ENCODE measurements at places on chromosomes 11 and 22. TPM values are rescaled to one million over a fixed set of nuclear protein-coding genes. Genes with fewer than 3 reads are reported as not detected.

GRCh38 chr11:79436919-79437277, 3.9 kb downstream of the TENM4 start:
- DNase-seq = no peak

DNA sequence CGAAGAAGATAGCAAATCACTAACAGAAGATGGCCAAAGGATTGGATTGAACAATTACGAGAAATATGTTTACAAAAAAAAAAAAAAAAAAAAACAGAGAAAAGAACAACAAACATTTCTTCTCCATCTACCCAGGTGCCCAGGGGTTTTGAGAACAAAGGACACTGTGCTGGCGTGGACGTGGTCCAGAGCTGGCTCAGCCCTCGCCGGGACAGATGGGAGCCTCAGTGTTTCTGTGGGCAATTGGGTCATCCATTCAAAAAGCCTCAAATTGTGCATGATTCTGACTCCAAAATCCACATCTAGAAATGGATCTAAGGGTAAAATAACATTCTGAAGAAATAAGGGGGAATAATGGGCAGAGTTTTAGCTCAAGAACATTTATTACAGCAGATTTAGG, 63.1 kb downstream of the DHCR7 start:
- no peak for DNase-seq

DNA sequence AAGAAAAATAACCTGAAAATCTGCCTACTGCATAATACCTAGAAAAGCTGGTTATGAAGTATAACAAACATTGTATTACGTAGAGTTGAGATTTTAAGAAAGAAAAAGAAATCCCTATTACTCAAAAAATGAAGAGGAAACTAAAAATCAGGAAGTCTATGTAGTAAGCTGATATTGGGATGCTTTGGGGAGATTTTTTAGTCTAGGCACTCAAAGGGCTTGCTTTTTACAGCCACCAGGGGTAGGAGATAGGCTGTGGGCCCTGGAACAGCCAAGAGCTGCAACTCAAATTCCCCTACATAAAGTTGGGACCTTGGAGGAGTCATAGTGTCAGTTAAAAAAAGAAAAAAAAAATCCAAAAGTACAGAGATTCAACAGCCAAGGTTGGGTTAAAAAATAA, 90.4 kb downstream of the RELT start:
- no peak for DNase-seq

- DNase-seq = no peak
Measured at GRCh38 chr11:124753205-124753604, 1.1 kb upstream of the VSIG2 start.

GRCh38 chr11:122287401-122287800, 171.4 kb upstream of the BLID start:
- no peak for DNase-seq

Gene CALCA
- not detected for total RNA-seq

Gene DRD2
- total RNA-seq = 0.32 TPM

Gene CREB3L1
- total RNA-seq = 81.6 TPM

Gene SLC17A6
- not detected for total RNA-seq

Data from mucosa of gallbladder (tissue), 1 donor.